Endothelial cell of umbilical vein (primary cell): ENCODE measurements at places on chromosomes 6 and 20. TPM values are rescaled to one million over a fixed set of nuclear protein-coding genes. Genes with fewer than 3 reads are reported as not detected.

The OLIG3 gene
- total RNA-seq: not detected in 2 replicates

The RPP40 gene
- 12.6 and 15.3 TPM in 2 replicates for total RNA-seq

The HTR1E gene
- not detected in 2 replicates for total RNA-seq

DNA sequence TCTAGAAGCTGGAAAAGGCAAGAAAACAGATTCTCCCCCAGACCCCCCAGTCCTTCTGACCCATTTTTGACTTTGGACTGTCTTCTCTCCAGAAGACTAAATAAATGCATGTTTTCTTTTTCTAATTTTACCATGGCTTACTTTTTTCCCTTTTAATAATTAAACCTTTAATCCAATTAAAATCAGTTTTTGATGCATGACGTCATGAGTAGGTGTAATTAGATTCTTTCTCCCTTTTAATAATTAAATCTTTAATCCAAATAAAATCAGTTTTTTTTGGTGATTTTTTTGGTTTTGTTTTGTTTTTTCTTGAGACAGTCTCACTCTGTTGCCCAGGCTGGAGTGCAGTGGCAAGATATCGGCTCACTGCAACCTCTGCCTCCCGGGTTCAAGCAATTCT, 13.2 kb upstream of the NCOA5 start:
- DNase-seq: no peak

GRCh38 chr6:19502301-19502700, 334.9 kb upstream of the ID4 start:
- no peak for DNase-seq

GRCh38 chr6:107972413-107973096, 14.5 kb upstream of the SEC63 start:
- DNase-seq: no peak

GRCh38 chr6:114042267-114043016, 71.5 kb upstream of the HDAC2 start:
- no peak for DNase-seq
